ENCODE measurements at places on chromosomes 2 and 18.

DNA sequence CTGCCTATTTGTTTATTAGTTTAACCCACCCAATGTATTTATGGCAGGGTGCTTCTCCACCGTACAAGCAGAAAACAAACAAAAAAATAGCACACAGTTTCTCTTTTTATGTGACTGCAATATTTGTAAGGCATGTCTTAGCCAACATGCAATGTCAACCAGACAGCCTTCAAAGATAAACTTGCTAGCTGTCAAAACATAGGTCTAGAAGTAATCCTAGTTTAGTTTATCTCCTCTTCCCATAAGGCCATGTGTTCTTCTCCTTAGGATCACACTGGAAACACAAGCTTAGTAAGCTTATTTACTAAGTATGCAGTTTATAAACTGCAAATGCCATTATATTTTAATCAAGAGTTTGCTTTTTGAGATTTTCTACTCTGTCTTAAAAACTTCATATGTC is 75.6 kb downstream of the LDAH start:
- DNase-seq = no peak

DNA sequence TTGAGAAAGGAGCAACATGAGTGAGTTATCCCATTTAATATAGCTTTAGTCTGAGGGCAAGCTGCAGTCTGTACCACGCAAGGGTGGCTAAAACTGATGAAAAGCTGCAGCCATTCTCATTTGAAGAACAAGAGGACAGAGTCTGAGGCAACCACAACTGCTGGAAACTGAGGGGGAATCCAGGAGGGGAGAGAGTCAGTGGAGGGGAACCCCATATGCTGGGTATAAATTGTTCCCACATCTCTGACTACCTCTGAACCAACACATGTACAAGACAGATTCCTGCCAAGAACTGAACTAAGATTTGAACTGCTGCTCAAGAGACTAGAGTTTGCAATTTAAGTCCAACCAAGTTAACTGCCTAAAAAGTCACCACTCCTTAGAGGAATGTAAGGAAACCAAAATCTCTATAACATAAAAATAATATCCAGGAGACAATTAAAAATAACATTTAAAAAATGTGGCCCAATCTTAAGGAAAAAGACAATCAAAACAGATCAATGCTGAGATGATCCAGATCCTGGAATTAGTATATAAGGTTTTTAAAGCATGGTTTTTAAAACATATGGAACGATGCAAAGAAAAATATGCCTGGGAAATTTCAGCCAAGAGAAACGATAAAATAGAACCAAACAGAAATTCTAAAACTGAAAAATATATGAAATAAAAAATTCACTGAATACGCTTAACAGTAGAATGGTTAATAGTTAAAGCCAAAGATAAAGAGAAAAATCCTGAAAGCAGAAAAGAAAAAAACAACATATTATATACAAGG is 11.2 kb downstream of the CWC22 start:
- DNase-seq = no peak

DNA sequence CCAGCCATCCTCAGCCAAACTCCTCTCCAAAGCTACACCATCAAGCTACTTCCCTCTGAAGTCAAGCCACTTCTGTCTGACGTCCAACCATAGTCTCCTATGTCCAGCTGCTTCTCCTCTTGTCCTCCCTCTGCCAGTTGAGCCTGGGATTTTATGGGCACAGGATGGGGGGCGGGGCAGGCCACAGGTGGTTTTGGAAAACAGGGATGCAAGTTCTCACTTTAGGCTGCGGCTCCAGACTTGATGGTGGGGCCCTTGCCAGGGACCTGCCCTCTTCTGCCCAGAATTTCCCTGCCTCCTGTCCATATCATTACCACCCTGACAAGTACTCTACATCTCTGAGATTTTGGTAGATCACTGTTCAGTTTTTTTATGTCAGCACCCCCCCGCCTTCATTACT is 41.6 kb downstream of the TEX51 start:
- no peak for DNase-seq

DNA sequence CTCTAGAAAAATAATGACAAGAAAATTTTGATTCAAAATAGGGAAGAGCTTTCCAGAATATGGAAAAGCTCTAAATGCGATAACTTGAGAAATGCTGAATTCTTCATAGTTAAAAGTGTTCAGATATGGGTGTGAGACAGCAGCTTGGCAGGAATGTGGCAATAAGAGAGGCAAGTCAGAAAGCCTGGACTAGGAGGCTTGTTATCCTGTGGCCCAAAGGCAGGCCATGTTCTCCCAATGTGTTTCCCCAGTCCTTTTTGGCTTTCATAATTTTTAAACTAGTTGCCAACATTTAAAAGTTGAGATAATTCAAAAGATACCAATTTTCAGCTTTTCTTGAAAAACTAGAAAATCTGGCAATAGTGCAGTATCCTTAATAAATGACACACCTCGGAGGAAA is 366.3 kb upstream of the FANCL start:
- DNase-seq = no peak

DNA sequence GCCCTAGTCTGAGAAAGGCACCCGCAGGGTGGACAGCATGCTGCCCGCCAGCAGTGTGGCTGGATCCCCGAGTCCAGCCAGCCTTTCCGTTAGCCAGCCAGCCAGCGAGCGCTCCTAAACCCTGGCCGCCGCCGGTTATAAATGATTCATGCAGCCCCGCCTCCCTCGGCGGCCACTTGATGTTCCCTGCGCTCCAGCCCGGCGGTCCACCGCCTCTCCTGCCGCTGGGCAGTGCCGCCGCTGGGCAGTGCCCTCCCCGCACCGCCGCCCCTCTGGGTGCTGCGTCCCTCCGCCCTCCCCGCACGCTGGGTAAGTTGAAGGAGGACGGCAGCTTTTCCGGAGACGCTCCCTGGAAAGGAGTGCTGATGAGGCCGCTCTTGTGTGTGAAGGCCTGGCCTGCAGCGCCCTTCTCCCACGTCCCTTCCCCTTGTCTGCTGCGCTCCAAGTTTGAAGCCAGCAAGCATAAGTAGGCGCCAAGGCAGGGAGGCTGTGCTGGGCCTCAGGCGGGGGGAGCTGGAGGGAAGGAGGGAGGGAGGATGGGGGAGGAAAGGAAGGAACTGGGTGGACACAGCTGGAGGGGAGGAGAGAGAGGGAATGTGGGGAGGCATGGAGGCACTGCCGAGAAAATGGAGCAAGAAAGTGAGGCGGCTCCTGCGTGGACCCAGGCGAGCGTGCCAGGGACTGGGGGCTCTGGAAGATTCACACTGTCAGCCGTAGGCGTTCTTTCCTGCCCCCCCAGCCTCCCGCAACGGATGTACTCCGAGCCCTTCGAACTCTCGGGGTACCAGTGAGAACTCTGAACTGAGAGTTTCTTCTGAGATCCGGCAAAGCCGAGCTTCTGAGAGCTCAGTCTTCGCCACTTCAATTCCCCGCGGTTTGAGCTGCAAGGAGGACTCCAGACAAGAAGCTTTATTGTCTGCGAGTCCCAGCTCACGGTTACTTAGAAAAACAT is 131.9 kb downstream of the GLI2 start:
- DNase-seq = no peak

GRCh38 chr2:239533569-239534316 is 132.9 kb upstream of the HDAC4 start:
- no peak for DNase-seq

- DNase-seq = no peak
Observed at GRCh38 chr2:96505231-96505889, at the start of gene NEURL3. Gene NEURL3, minus strand, starts transcription at chr2:96505357. Its CDS starts 71 bp downstream, at chr2:96505286.

- no peak for DNase-seq
Observed at GRCh38 chr2:46490521-46491141, 11.3 kb downstream of the TMEM247 start.

GRCh38 chr2:38116762-38117161 is 40.8 kb upstream of the CYP1B1 start:
- no peak for DNase-seq

DNA sequence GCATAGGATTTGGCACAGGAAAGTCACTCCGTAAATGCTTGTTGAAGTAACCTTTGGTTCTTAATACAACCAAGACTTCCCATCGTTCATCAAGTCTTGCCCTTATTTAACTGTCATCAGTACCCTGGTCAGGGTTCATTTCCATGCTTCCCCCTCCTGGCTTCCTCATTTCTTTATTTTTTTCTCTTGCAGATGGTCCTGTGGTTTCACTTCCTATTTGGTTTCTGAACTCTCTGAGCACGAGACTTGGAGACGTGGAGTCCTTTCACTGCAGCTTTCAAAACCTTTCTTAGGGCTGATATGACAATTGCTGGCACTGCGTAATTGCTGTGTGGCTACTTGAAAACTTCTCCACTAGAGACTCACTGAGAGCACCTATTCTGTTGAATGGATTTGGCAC is 59.9 kb upstream of the PID1 start:
- DNase-seq = no peak

DNA sequence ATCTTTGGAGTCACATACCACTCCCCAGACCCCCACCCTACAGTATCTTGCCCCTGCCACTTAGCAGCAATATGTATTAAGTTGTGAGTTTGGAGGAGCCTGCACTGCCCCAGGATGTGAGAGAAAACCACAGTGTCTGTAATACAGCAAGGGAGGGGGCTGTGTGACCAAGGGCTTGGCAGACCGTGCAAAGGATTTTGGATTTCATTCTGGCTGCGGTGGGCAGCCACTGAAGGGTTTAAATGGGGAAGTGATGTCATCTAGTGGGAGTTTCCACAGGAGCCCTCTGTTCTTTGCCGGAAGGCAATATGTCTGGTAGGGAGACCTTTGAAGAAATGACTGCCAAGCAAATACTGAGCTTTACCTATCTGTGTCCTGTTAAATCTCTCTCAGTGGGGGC is 202.4 kb downstream of the FHOD3 start:
- DNase-seq = no peak

DNA sequence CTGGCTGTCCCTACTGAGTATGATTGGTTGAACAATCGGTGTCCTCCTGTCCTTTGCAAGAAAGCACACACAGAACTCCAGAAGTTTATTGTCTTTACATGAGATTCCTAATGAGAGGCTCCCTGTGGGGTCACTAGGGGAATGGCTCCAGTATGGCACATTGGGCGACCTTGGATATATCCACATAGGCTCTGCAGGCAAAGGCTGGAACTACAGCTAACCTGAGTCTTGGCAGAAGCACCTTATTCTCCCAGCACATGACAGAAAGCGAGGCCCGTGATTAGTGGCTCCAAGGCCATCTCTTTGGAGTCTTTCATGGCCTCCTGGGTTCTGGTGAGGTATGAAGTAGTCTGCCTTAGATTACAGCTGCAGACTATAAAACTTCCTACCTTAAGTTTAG is 49.0 kb downstream of the ZDBF2 start:
- DNase-seq = no peak

DNA sequence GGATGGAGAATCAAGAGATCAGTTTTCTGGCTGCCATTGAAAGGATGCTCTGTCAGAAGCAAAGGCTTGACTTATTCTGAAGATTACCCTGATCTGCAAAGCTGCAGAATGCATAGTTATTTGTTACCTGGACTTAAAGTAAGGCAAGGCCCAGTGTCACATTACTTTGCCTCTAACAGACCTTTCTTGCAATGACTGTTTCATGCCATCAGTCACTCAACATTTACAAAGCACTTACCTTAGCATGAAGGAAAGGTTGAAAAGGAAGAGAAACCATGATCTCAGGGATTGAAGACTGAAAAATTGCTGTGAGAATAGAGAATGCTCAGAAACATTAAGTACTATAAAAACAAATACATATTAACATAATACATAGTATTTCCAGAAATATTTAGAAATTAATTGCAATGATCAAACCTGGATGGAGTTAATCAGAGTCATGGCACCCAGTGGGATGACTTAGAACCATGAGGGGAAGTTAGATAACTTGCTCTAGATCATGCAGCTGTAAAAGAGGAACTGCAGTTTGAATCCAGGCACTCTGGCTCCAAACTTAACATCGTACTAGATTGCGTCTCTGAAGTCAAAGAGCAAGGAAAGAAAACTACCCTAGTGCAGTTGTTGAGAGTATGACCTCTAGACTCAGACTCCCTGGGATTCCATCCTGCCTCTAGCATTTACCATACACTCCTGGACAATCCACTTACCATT is 26.5 kb upstream of the FAM117B start:
- no peak for DNase-seq

- DNase-seq = no peak
Observed at GRCh38 chr2:144990661-144991060, 470.7 kb upstream of the ZEB2 start.

DNA sequence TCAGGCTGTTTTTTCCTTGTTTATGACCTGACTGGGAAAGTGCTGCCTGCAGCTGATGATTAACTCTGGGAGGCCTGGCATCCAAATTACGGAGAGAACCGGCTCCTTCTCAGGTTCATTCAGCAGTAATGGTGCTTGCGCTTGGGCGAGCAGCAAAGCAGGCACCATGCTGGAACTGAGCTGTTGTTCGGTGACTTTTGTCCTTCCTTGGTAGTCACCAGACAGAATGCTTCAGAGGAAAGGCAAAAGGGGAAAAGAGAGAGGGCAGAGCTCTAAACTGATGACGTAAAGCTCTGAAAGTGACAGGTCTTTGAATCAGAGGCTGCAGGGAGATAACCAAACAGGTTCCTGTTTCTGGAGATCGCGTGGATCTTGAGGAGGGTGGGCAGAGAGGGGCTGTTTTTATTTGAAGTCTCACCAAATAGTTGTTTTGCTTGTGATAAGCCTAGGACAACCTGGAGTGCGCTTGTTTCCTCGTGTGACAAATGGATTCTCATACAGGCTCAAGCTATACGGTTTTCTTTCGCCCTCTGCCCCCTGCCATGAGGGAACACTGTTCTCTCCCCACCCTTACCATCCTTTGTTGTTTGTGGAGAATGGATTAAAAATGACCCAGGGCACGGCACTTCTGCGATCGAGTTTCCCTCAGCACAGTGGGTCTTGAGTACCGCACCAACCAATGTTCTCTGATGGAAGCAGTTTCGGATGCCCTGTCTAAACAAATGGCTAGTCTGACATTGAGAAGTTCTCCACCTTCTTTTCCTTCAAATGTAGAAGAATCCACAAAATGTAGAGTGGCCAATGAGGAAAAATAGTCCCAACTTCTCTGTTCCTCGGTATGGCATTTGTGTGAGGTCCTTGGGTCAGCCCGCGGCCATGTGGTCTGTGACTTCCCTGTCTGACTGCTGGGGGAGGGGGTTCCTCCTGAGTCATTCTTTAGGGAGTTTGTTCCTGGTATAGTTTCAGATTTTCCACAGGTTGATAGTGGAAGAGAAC is 1.3 kb downstream of the RASGRP3 start:
- no peak for DNase-seq

- no peak for DNase-seq
Observed at GRCh38 chr2:42881732-42882131, 89.3 kb upstream of the HAAO start.

DNA sequence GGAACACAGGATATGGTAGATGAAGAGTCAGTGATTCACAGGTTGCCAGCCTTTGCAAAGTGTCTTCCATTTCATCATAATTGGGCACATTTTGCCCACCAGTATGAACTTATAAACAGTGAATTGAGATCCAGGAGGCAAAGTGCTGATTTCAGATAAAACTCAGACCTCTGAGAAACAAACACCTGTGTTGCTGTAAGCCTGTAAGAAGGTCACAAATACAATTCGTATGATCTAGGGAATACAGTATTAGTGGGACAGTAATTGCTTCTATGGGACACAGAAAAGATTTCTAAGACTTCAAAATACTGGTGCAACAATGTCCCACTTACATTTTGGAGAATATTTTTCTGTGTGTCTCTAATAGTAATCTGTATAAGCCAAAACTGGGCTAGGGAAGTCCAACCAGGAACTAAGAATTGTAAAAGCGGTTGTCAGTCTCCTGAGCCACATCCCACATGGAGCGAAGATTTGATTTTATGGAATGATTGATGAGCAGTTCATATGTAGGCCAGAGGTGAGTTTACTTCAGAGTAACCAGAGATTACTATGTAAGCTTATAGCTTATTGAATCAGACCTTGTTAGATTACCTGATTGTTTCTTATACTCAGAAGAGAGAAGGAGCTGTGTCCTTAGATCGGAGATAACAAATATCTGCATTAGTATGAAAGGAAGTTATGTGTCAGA is 728.4 kb downstream of the LRRTM4 start:
- no peak for DNase-seq

All from effector memory CD4-positive, alpha-beta T cell (primary cell).